ENCODE measurements at places on chromosomes 16 and 17.
A peak's percentile ranks its signal among the peaks of the same experiment; 100 is the strongest.

DNA sequence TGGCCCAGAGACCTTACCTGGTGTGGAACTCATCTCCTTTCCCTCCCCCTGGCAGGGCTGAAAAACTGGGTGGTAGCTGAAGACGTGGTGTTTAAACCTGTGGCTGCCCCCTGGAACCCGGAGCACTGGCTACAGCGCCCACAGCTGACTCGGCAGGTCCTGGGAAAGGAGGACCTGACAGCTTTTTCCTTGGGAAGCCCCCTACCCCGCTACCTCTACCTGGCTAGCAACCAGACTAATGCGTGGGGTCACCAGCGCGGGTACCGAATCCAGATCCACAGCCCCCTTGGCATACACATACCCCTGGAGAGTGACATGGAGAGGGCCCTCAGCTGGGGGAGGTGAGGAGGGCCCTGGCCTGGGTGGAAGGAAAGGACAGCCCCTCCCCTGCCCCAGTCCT is 2.0 kb upstream of the AOC3 start:
- no peak for DNase-seq

DNA sequence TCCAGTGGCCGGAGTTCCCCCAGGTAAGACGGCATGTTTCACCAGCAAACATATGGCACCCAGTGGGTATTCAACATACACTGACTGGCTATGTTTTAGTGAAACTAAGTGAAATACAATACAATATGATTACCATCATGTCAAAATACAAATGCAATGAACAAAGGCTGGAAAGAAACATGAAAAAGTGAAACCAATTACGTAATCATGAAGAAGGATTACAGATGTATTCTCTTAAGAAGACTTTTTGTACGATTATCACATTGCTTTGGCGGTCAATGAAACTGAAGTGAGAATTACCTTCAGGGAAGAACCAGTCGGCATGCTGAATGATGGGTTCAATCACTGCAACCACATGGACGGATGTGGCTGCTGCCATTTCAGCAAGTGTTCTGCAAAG is 71.7 kb downstream of the ARHGAP17 start:
- no peak for DNase-seq

DNA sequence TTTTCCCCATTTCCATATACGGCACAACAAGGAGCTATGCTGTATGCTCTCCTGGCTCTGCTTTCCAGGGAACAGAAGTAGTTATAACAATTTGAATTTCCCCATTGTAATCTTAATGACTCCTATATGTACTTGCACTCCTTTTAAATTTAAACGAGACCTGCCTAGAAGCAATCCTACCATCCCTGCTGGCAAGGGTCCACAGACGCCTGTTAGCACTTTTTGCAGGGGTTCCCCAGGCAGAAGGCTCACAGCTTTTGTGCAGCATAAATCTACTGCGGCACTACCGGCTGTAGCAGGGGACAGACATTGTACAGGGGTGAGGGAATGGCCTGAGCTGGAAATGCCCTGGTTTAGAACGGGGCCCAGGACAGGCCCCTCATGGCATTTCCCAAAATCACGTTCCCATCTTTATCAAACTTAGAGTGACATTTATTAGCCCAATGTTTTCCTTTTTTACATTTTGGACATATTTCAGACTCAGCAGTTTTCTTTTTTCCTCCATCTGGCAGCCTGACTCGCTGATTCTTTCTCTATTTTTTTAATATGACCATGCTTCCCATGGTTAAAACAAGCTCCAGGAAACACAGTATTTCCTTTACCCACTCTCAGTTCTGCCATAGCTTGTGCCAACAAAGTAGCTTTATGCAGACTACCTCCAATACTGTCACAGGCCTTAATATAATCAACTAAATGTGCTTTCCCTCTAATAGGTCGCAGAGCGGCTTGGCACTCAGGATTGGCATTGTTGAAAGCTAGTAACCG is 35.4 kb upstream of the USP22 start:
- no peak for DNase-seq

GRCh38 chr17:2610195-2611175 is 17.0 kb downstream of the PAFAH1B1 start:
- no peak for DNase-seq

DNA sequence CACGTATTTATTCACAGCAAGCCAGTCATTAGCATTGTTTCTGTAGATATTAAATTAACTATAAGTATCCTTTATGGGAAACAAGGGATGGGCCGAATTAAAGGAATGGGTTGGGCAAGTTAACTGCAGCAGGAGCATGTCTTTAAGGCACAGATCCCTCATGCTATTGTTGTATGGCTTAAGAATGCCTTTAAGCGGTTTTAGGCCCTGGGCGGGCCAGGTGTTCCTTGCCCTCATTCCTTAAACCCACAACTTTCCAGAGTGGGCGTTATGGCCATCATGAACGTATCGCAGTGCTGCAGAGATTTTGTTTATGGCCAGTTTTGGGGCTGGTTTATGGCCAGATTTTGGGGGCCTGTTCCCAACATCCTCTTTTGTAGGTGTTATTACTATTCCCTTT is 9.1 kb downstream of the PHKB start:
- no peak for DNase-seq

DNA sequence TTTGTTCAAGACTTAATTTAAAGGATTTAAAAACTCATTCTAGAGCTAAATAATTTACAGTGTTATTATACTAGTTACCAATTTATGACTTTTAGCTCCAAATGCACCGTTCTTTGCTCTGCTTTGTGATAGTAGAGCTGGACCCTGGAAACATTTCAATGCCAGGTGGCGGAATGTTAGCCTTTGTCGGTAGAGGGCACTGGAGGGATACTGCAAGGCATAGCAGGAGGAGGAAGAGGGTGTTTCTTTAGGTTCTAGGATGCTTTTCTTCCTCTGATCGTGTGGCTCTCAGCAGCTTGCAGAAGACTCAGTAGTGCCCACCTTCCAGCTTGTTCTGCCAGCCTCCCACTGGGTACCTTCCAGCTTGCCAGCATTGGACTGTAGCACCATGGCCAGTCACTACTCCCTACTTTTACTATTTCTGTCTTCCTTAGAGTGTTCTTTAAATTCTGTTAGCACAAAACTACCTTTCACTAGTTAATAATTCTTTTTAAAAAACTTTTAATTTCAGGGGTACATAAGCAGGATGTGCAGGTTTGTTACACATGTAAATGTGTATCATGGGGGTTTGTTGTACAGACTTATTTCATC is 325.3 kb downstream of the UTP18 start:
- DNase-seq: peak; percentile 10

- DNase-seq: no peak
Measured at GRCh38 chr16:15834502-15834901, 22.3 kb downstream of the MYH11 start.

- peak; percentile 20 for DNase-seq
Measured at GRCh38 chr17:56943505-56944125, 17.2 kb downstream of the COIL start.

DNA sequence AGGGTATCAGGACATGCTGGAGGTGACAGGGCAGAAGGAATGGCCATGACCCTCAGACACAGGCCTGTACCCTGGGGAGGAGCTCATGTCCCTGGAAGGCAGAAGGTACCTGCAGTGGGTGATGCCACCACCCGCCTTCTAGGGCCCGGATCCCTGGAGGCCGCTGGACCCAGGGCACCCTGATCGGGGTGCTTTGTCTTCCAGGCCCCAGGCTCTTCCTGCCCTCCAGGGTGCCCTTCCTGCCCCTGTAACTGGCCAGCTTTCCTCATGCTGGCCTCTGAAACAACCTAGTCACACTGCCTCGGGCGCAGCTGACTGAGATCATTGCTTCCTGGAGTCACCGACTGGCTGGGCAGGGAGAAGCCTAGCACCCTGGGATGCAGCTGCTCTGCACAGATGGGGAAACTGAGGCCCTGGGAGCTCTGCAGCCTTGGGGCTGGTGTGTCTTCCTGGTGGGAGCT is 5.8 kb downstream of the ADCY7 start:
- no peak for DNase-seq
